ENCODE measurements at places on chromosomes 12 and 14. TPM values are rescaled to one million over a fixed set of nuclear protein-coding genes. Genes with fewer than 3 reads are reported as not detected.

Gene KRT74
- total RNA-seq, result not detected

Gene KRT73
- total RNA-seq, result 0.09 TPM

Gene AMDHD1
- total RNA-seq, result 0.21 TPM

Gene LRRK2
- not detected for total RNA-seq

Gene BBS10
- total RNA-seq, result 3.8 TPM

Gene ART4
- total RNA-seq, result not detected

Gene RGS6
- total RNA-seq, result 2.5 TPM

Gene KRT8
- 0.51 TPM for total RNA-seq

Gene DENR
- 89.6 TPM for total RNA-seq

Gene IFNG-AS1
- not detected for total RNA-seq

Gene CPSF2
- total RNA-seq, result 120 TPM

Gene GALNT4
- 6.9 TPM for total RNA-seq

Gene GLS2
- total RNA-seq, result 2.4 TPM

Gene LBHD2
- not detected for total RNA-seq

Gene AMN
- total RNA-seq, result 0.35 TPM

Gene GALNT16
- total RNA-seq, result not detected

Gene CLEC2A
- not detected for total RNA-seq

Gene LRRC10
- not detected for total RNA-seq

Gene LRP6
- total RNA-seq, result 5.8 TPM
